GM13976 (cell line): ENCODE measurements at places on chromosomes 13 and 19.

DNA sequence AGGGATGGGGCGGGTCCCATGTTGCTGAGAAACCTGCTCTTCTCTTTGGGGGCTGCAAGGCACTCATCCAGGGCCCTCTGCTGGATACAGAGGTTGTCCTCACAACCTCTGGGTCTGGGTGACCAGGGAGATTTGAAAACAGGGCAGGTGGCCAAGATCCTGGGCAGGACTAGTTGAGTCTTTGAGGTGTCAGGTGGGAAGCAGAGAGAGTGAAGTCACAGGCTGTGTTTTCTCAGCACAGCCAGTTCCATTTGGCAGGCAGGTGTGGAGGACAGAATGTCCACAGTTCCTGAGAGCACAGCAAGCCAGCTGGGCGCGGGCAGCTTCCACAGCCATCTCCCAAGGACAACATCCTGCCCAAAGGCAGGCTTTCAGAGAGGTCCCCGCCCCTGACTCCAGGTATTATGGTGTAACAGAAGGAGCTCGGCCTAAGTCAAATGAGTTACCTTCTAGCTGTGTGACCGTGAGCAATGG is 118.8 kb downstream of the NUFIP1 start:
- no peak for DNase-seq

GRCh38 chr19:4124638-4125037 is 716 bp upstream of the MAP2K2 start:
- no peak for DNase-seq

- no peak for DNase-seq
Observed at GRCh38 chr13:78784014-78784750, 125.2 kb upstream of the OBI1 start.

DNA sequence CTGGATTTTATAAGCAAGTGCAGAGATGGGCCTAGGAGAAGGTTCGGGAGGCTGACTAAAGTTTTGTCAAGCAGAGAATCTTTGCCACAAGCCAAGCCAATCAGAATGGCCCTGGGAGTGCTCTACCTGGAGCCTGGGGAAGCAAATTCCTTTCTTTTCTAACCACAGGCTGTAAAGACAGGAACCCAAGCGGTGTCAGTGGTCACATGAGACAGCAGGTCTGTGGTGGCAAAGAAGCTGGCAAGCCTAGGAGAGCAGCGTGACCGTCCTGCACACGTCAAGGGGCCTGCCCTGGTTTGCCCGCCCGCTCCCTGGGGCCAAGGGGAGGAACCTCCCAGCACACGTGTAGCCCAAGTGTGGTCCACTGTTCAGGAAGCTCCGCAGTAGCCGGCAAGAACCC is 90.8 kb downstream of the IPO5 start:
- DNase-seq, result no peak

- no peak for DNase-seq
Observed at GRCh38 chr13:103557878-103558277, 491.7 kb upstream of the SLC10A2 start.

DNA sequence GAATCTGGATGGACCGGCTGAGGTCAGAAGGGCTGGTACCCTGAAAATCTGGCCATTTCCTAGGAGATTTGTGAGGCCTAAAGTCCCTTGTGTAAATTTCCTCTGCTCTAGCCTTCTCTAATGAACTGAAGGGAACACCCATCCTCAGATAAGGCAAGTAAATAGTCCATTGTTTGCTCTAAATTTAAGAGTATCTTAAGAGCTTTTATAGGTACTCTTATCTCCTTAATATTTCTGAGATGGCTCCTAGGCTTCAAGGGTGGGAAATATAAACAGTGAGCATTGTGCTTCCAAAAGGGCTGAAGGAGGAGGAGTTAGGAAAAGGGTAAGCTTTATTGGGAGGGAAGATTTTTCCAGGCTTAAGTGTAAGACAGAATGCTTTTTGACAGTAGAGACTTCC is 148.7 kb upstream of the EDNRB start:
- no peak for DNase-seq

- no peak for DNase-seq
Observed at GRCh38 chr13:44112700-44113329, 233.1 kb downstream of the LACC1 start.

- DNase-seq, result no peak
Observed at GRCh38 chr13:44451126-44451525, 77.5 kb downstream of the SERP2 start.

DNA sequence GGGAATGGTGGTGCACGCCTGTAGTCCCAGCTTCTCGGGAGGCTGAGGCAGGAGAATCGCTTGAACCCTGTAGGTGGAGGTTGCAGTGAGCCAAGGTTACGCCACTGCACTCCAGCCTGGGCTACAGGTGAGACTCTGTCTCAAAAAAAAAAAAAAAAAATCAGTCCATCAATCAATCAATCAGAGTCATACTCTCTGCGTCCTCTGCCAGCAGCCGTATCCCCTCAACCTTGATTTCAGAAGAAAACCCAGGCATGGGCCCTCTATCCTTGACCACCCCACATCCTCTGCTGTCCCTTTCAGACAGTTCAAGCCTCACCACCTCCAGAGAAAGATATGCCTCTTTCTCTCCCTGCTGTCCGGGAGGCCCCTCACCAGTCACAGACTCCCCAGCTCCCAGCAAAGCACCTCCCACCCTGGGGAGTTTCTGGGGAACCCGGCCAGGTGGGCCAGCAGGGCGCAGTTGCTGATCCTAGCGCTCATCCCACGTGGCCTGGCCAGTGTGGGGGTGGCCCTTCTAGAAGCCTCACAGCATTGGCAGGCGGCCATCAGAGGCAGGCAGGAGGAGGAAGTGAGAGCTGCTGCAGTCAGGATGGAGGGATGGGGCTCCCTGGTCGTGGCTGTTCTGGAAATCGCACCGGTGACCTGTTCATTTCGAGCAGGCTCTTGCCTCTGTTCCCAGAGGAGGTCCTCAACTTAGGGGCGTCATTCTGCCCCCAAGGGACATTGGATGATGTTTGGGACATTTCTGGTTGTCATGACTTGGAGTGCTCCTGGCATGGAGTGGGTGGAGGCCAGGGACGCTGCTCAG is 10.2 kb upstream of the JSRP1 start:
- peak; percentile 78 for DNase-seq

DNA sequence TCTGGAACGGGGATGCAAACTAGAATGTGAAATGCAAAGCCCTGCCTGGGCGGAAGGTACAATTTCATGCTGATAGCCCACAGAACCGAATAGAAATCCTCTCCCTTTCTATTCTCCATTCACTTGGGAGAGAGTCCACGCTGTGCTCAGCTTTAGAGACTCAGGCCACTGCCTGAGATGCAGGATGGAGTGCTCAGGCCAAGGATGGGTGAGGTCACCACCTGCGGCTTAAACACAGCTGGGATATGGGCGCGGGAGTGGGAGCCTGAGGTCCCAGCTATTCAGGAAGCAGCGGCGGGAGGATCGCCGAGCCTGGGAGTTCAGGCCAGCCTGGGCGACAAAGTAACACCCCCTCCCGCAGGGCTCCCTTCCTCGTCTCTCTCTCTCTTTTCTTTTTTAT is 446 bp upstream of the ZNF83 start:
- peak; percentile 50 for DNase-seq

GRCh38 chr13:52599848-52600603 is 42.2 kb upstream of the HNRNPA1L2 start:
- DNase-seq, result peak; percentile 69

- DNase-seq, result no peak
Observed at GRCh38 chr19:10977742-10978092, 16.9 kb downstream of the SMARCA4 start.

DNA sequence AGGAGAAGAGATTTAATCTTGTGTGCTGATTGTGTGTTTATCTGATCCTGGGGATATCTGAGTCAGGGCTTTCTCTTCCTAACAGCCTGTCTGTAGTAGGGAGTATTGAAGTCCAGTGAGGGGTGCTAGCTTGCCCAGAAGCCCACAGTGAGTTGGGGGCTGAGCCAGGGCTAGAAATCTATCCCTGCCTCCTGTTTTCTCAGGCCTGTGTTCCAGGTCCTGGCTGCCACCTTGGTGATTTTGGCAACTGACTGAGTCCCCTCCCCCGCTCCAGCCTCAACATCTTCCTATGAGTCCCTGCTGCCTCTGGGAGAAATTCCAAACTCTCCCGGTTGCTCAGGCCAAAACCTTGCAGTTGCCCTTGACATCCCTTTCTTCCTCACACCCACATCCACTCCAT is 7.7 kb upstream of the NOVA2 start:
- no peak for DNase-seq
